Omental fat pad (tissue), 4 donors: ENCODE measurements at places on chromosomes 6 and 20. TPM values are rescaled to one million over a fixed set of nuclear protein-coding genes. Genes with fewer than 3 reads are reported as not detected.
A peak's percentile ranks its signal among the peaks of the same experiment; 100 is the strongest.

GRCh38 chr6:19041906-19042305, 654.8 kb downstream of the RNF144B start:
- DNase-seq, result no peak

DNA sequence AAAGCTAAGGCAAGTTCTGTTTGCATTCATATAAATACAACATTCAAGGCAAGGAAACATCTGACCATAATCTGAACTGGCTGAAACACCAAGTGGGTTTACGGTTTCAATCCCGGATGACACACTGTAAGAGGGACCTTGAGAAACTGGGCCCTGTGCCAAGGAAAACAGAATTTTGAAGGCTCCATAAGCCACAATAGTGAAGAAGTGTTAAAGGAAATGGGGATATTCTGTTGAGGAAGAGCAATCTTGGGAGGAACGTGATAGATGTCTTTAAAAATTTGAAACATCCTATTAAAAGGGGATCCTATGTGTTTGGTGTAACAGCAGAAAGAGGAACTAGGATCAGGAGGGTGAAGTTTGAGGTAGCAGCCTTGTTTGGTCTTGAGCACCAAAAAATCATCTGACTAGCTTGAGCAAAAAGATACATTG, 82.4 kb upstream of the TAB2 start:
- DNase-seq, result no peak

DNA sequence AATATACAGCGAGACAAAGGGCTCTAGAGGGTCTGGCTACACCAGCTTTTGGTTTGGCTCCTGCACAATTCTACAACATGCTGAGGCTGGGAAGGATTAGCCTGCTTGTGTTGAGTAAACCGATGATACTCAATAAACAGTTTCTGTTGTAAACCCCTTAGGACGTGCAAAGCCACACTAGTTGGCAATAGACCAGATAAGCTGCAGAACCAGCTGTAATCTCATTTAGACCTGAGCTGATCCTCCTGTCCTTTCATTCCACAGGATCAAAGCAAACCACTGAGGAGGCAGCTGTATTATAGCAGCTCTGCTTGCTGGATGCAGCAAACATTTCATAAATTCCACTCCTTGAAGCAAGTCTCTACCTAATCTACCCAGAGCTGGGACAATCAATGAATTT, 79.7 kb downstream of the MMS22L start:
- DNase-seq, result no peak

GRCh38 chr6:134034961-134035822, 17.2 kb downstream of the SLC2A12 start:
- DNase-seq, result no peak

DNA sequence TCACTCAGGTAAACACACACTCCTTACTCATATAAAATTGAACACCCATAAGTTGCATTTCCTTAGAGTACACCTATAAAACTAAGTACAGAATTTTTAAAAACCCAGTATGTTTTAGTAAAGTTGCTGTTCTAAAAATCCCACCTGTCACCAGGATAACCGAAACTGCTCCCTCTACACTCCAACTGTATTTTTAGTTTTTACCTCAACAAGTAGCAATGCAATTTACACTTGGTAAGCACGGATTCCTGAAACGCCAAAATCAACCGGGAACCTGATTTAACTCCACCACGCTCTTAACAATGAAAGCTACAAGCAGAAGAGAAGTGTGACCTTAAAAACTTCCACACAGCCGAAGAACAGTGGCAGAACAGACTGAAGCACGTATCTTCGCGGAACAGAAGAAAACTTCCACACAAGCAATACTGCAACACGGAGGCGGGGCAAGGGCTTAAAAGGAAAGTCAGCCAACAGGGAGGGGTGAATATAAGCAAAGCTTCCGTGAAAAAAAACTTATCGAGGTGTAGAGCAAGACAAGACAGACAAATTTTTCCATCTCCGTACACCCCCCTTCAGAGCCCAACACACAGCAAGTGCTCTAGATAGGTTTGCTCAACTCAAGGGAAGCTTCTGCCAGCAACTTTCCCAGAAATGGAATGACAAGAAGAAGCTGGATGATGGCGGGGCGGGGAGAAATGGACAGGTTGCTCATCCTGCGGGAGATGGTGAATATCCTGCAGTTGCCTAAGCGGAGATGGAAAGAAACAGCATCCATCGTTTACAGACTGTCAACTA, 1.4 kb downstream of the STAU1 start:
- DNase-seq, result peak; percentile 52

DNA sequence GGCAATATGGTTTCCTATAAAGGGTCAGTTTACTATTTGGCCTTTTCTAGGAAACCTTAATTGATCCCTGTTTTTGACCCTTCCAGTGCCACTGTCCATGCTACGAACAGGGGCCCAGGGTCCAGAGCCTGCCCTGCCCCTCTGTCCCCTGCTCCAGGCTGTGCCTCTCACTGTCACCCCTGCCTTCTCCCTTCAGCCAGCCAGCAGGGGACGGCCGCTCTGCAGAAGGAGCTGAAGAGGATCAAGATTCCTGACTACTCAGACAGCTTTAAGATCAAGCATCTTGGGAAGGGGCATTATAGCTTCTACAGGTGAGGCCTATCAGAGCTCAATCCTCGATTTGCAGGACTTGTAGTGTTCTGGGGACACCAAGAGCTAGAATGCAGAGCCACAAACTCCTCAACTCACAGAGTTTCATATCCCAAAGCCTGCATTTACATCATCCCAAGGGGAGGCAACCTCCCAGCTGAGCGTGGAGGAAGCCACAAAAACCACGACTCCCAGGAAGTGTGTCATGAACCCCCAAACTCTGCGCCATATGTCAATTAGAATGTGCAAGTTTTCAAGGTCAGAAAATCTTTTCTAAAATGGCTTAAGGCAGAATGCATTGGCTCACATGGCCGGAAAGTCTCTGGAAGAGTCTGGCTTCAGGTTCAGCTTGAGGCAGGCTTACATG, 3.6 kb downstream of the BPI start:
- DNase-seq, result no peak

GRCh38 chr20:50032955-50033666, 50.3 kb downstream of the SNAI1 start:
- no peak for DNase-seq

DNA sequence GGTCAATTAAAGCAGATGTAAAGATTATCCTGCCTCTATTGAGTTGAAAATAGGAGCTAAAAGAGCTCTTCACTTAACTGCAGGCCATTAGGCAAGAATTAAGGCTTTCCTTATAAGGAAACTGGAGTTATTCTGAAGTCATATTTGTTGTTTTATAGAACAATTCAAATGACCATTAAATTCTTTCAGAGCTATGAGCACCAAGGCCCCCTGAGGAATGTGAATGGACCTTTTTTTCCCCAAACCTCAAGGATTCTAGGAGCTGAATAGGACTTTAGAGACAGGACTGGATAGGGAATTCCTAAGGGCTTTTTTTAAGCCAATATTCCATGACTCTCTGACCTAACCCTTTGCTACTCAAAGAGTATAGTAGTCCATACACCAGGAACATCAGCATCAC, 565.7 kb upstream of the BTBD3 start:
- DNase-seq, result no peak

DNA sequence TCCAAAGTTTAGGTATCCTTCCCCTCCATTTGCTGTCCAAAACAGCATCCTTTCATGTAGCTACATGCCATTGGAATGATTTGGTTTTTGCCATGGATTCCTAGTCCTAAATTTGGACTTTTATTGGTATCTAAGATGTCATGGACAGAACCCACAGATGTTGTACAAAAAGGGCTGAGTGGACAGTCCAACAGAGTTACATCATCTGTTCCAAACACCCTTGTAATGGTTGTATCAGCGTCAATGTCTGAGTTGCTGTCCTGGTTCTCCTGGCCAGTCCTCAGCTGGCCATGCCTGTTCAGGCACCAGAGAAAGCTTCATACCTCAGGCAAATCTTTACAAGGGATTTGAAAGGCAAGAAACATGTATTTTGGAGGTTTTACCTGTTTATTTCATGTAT, 191.3 kb downstream of the ESR1 start:
- no peak for DNase-seq

- DNase-seq, result no peak
These were observed 55.6 kb downstream of the ZNF292 start for GRCh38 chr6:87210979-87211378.

GRCh38 chr6:135268740-135269139, 87.6 kb downstream of the MYB start:
- DNase-seq, result no peak

- DNase-seq, result no peak
These were observed 169.8 kb downstream of the ANKRD60 start for GRCh38 chr20:58058421-58059259.

GRCh38 chr6:81750200-81750599, 2.3 kb downstream of the TENT5A start:
- DNase-seq, result no peak

DNA sequence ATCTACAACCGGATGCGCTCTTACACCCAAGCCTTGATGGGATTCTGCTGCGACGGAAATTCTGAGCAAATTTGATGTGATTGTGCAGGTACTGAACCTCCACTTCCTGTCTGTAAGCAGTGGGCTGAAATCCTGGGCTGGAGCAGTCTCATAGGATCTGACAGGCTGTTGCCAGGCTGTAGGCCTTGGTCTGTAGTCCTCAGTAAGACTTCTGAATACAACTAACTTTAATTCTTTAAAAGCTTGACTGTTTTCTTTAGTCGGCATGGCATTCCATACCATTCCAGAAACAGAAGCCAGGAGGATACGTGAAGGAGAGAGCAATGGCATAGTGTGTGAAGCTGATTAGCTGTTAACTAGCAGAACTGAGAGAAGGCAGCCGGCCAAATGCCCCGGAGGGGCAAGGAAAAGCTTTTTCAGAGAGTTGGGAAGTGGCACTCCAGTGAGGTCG, 68.3 kb downstream of the ADTRP start:
- no peak for DNase-seq

DNA sequence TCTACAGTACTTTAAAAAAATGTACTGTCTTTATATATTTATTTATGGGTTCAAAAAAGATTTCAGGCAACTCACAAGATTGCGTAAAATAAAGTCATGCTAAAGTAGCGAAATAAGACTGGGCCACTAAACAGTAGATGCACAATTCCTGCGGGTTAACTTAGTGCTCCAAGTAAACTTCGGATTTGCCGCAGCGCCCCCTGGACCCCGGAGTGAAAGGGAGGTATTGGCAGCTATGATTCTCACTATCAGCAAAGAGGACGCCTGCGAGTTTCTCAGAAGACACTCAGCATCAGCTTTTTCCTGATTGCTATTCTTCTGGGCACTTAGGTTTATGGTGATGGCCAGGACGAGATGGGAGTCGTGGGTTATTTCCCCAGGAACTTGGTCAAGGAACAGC, 1.4 kb downstream of the OTOR start:
- DNase-seq, result no peak

- DNase-seq, result no peak
These were observed 6.3 kb upstream of the NXT1 start for GRCh38 chr20:23344336-23344735.

DNA sequence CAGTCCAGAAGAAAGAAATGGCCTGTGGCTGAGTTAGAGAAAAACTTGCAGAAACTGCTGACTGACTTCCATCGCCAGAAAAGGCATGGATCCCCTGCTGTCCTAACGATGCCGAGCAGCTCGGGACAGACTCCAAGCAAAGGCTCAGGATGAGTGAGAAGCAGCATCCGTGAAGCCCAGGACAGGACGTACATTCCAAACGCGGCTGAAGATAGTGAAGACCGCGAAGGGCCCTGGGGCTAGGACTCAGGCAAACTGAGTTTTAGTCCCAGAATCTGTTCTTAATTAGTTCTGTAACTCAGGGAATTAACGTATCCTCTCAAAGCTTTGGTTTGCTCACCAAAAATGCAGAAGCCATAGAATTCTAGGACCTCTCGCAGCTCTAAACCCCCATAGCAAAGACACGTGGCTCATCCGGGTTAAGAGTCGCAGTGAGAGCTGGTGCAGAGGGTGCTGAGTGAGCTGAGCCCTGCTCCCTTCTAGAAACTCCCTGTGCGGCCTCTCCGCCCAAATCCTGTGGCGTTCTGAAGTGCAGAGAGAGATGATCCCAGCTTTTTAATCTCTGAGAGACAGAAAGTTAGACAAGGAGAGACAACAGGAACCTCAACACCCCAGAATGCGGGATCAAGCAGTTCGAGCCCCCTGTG, 132.9 kb upstream of the THBS2 start:
- no peak for DNase-seq

GRCh38 chr6:64250126-64250525, 614.5 kb downstream of the PHF3 start:
- no peak for DNase-seq

- DNase-seq, result no peak
These were observed 5.6 kb downstream of the LZTS3 start for GRCh38 chr20:3167738-3168078.

GRCh38 chr20:6614836-6615235, 152.7 kb upstream of the BMP2 start:
- no peak for DNase-seq

DNA sequence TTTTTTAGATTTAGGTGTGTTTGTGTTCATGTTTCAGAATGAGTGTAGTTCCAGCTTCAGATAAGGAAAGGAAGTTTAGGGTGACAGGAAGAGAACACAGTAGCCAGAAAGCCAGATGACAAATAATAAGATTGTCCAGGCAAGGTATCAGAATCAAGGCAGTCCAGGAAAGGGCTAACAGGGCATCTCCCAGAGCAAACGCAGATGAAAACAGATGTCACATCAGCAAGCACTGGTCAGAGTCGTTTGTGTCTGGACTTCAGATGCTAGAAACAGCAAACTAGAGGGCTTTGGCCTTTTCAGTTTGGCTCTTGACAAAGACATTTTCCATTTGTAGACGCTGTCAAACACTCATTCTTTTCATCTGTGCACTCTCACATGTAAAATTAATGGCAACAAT, 65.5 kb downstream of the VIP start:
- DNase-seq, result no peak

DNA sequence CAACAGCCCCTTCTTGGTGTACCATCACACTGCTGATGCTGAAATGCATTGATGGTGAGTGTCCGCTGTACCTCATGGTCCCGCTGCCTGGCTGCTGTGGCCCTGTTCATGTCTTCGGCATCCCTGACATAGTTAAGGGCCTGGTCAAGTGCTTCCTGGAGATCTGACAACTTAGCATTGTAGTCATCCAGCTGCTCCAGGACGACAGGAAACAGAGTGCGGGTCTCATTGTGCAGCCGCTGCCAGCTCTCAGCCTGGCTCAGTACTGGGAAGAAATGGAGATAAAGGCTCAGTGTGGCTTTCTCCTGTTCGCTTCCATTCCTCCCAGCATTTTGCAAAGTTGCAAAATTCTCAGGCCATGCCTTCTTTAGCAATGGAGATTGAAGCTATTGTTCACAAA, 81.8 kb downstream of the LAMA4 start:
- no peak for DNase-seq

- DNase-seq, result no peak
These were observed 26.3 kb upstream of the UBR2 start for GRCh38 chr6:42537536-42537935.

Gene KIAA0408
- 10.7 TPM for total RNA-seq

Gene CFB
- 133 TPM for total RNA-seq

Gene SLC22A2
- total RNA-seq, result not detected

Gene PAX1
- not detected for total RNA-seq

Gene LAMA4
- 189 TPM for total RNA-seq

Gene UST
- 20.8 TPM for total RNA-seq

Gene BPIFB2
- total RNA-seq, result not detected

Gene TBX18
- 5.4 TPM for total RNA-seq
